KG1 (cell line): ENCODE measurements at places on chromosomes 1 and 21.
A peak's percentile ranks its signal among the peaks of the same experiment; 100 is the strongest.

DNA sequence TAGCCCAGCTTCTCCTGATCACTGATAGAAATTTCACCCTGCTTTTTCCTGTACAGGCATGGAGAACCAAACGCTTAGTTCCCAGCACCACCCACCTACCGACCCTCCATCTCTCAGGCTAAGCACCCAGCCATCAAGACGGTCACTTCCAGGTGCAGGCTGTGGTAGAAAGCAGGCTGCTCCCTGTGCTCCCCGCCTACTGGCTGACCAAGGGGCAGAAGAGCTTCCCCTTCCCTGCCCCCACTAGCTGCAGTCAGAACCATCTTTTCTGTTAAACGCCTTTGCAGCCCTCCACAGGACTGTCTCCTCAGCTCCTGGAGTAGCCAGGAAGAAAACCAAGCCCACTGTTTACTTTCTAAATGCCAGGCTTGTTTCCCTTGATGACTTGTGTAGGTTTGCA, 23.0 kb downstream of the SPATA46 start:
- DNase-seq = no peak

- no peak for DNase-seq
These were observed 57.7 kb downstream of the PRDM2 start for GRCh38 chr1:13757693-13758092.

DNA sequence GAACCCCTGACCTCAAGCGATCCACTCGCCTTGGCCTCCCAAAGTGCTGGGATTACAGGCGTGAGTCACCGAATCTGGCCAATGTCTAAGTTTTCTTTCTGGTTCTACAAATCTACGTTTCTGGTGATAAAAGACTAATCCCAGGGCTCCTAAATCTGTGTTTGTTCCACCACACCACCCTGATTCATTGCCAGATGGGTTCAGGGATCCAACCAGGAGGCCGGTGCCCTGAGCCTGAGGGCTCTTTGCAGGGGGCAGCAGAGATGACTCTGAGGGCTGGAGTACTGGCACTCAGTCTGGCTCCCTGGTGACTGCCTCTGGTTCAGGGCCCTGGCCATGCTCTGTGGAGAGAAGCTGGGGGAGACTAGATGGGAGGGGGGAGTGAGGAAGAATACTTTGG, 10.5 kb upstream of the OPRD1 start:
- no peak for DNase-seq

DNA sequence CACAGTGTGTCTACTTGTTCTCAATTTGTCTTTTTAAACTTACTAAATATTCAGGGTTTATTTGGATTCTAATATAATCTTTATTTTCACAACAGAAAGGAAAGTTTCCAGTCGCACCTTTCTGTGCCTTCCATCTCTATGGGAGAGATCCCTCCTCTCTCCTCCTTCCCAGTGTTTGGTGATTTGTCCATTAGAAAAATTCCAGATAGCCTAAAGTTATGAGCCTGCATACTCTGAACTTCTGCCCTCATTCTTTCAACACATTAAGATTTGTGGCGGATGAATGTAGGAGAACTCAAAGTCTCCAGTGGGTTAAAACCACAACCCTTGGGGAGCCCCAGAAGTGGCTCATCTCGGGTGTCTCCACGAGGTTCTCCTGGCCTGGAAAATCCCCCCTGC, 3.6 kb downstream of the NHLH2 start:
- no peak for DNase-seq

- peak; percentile 52 for DNase-seq
These were observed 24.1 kb downstream of the PIGM start for GRCh38 chr1:160007577-160008200.

DNA sequence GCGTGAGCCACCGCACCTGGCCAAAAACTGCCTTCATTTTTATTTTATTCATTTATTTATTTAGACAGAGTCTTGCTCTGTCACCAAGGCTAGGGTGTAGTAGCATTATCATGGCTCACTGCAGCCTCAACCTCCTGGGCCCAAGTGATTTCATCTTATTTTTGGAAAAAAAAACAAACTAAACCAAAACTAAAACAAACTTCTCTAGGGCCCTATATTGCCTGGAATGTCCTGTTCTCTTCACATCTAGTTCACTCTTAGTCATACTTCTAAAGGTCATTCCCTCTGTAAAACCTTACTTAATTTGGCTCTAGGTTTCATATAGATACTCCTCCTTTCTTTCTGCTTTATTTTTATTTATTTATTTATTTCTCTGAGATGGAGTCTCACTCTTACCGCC, 15.6 kb downstream of the RPS27 start:
- DNase-seq = no peak

GRCh38 chr1:162185314-162186025, 116.0 kb downstream of the NOS1AP start:
- DNase-seq = no peak

DNA sequence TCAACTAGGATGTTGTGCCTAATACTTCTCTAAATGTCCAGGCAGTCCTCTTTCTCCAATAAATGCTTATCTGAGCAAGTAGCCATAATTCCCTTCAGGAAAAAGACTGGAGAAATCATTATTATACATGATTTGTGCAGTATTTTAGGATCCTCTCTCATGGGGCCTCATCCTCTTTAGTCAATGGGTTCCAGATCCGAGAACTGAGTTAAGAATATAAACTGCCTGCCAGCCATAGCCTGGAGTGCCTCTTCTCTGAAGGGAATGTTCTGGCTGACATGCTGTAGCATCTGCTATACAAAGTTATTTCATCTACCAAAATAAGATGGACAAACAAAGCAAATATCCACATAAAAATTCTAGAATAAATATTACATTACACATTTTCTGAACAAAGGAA, 334.0 kb upstream of the PRMT6 start:
- DNase-seq = no peak

DNA sequence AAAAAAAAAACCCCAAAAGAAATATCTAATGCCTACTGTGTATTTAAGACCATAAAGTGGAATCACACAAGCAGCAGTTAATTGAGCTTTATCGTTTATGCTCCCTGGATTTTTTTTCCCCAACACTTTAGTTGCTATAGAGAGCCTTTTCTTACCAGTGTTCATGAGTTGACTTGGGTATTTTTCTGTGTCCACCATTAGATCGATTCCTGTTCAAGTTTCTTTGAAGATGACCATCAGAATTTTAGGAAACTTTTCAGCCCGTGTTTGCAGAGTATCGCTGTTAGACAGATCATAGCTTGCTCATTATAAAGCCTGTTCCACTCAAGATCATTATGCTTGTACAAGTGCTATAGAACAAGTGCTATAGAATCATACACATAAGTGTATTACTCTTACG, 1.5 kb downstream of the RALGPS2 start:
- no peak for DNase-seq

DNA sequence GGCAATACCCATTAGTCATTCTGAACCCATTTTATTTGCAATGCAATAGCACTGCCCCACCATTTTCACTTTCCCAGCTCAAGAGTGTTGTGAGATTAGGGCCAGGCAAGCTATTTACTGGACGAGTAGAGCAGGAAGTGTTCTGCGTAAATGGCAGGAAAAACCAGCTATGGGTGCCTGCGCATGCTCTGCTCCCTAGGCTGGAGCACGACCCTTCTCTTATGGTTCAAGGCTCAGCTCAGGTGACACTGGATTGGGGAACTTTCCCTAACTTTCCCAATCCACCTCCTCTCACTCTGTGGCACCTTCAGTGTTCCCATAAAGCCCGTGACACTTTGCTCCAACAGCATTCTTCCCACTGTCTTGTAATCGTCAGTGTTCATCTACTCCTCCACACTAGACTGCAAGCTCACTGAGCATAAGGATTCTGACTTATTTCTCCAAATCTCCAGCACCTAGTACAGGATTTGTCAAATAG, 3.6 kb upstream of the MAN1A2 start:
- no peak for DNase-seq

DNA sequence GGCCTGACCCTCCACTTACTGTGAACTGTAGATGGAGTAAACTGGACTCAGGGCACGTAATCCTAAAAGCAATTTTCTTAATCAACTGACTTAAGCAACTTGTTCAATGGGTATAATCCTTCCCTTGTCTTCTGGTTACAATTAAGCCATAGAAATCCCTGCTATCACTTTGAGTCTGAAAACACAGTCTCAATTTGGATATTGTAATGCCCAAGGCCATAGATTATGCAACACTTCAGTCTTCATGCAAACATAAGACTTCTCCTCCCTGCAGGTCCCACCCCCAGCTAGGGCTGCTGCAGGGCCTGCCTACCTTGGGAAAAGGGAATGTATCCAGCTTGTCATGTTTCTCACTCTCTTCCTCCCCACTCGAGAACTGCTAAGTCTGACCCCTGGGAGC, 6.2 kb upstream of the SLC5A9 start:
- DNase-seq = no peak

DNA sequence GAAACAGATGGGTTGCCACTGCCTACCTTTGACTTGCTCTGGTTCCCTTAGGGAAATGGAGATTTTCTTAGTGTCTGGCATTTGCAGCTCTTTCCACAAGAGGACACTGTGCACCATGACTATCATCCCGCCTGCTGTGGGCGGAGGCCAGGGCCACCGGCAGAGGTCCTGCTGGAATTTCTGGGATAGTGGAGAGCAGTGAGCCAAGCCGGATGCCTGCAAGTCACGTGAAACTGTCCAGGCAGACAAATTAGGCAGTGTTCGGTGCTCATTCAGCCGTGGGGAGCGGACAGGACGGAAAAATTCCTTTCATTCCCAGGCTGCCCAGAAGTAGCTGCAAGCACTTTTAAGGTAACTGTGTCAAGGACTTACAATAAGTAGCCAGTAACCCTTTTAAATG, 43.4 kb downstream of the IGSF5 start:
- DNase-seq = no peak

DNA sequence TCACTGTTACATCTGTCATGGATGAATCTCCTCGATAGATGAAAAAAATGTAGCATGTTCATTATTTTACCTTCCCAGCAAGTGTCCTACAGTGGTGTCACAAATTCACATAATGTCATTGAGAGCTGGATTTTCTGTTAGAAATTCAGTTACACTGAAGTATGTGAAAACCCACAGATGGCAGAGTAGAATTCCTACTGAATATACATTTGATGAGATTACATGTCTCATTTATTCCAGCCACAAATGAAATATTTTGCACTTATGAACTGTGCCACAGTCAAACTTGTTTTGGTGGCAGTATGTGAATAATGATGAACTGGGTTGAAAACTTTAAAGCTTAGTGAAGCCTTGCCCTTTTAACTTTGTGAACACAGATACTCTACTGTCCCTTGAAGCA, 301.9 kb upstream of the DPYD start:
- no peak for DNase-seq
